ENCODE measurements at places on chromosomes 2 and 18.

DNA sequence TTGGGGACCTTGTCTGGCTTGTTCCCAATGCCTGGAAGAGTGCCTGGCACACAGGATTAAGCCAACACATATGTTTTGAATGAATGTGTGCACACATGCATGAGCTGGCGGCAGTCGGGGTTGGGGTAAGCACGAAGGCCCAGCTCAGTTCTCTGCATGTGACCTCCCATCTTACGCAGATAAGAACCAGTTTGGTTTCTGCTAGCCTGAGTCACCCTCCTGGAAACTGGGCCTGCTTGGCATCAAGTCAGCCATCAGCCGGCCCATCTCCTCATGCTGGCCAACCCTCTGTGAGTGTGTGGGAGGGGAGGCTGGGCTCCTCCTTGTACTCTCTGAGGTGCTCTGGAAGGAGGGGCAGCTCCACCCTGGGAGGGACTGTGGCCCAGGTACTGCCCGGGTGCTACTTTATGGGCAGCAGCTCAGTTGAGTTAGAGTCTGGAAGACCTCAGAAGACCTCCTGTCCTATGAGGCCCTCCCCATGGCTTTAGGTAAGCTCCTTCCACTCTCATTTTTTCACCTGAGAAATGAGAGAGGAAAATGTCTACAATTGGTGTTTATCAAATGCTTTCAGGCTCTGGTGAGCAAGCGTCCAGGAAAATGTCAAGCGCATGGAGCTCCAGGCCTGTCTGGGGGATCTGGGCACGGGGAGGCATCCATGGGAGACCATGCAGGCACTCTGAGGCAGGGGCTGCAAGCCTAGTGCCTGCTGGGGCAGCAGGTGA is 9.7 kb upstream of the IL1RN start:
- no peaks in the 10 kb centered on the region for H3K36me3 ChIP-seq
- no peak overlapping the region for H3K4me3 ChIP-seq
- H3K27ac ChIP-seq = peak overlapping the region; percentile 53
- peak; percentile 93 for DNase-seq
- H3K4me1 ChIP-seq = peaks cover 23% of the 10 kb centered on the region

DNA sequence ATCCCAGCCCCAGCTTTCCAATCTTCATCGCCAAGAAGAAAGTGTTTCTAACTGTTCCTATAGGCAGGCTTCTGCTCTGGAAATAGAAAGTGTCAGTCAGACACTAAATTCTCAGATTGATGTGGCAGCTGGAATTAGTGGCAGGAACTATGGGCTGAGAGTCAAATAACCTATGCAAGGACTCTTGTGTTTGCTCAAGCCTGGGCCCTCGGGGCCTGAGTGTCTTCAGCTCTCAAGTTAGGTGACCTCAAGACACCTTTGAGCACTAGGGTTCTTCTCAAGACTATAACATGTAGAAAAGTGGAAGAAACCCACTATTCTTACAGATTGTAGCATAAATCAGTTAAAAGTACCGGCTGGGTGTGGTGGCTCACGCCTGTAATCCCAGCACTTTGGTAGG is 694.5 kb downstream of the RNF144A start:
- H3K4me1 ChIP-seq = no peaks in the 10 kb centered on the region
- H3K27ac ChIP-seq = no peak overlapping the region
- no peaks in the 10 kb centered on the region for H3K27me3 ChIP-seq
- DNase-seq = no peak
- no peaks in the 10 kb centered on the region for H3K36me3 ChIP-seq

DNA sequence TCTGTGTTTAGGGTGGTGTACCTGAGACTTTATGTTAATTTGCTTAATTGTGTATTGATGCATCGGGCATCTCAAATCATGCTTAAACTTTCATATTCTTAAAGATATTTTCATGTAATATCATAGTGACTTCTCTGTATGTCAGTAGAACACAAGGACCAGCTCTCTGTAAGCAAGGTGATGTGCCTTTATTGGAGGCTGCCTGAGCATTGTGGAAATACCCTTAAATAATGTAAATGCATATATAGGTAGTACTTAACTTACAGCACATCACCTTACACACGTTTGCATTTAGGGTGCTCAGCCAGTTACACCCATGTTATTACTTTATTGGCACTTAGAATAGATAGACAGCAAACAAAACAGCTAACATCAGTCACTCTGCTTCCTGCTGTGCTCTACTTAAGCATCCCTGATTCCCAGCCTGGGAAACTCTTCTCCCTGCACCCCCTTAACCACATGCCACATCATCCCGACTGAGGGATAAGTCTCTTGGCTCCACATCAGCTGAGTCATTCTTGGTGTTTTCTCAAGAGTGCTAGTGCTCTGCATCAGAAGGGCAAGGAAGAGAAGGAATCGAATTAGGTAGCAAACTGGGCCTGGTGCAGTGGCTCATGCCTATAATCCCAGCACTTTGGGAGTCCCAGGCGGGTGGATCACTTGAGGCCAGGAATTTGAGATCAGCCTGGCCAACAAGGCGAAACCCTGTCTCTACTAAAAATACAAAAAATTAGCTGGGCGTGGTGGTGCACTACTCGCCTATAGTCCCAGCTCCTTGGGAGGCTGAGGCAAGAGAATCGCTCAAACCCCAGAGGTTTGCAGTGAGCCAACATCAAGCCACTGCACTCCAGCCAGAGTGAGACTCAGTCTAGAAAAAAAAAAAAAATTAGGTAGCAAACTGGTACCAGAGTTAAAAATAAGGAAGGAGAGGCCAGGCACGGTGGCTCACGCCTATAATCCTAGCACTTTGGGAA is 108.7 kb downstream of the MAP3K20 start:
- no peaks in the 10 kb centered on the region for H3K36me3 ChIP-seq
- peak overlapping the region; percentile 67 for H3K27ac ChIP-seq
- no peaks in the 10 kb centered on the region for H3K27me3 ChIP-seq
- DNase-seq = no peak
- H3K4me3 ChIP-seq = no peak overlapping the region
- peaks cover 6% of the 10 kb centered on the region for H3K4me1 ChIP-seq

DNA sequence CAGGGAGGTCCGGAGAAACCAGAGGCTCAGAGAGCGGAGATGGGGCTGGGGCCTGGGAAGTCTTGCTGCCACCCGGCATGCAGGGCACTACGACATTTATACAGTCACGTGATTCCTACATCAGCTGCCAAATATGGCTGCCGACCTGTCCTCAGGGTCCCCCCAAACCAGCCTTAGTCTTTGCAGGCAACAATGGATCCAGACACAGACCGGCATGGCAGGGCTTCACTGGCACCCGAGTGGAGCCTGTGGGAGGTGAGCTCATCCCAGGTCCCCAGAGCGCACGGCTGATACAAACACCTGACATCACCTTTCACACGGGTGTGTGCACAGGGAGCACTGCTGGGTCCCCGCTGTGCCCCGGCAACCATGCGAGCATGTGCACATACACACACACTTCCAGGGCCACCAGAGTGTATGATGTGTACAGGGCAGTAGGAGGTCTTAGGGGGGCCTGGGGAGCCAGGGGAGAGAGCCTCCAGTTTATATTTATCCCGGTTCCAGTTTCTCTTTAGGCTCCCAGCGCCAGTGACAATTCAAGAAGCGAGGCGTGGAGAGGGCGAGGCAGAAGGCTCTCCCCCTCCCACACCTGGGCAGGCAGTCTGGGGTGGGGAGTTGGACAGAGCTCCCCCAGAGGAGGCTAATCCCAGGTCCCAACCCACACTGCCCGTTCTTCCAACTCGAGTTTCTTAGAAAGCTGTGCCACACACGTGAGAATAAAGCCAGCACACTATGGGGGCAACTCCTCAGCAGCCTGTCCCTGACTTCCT is 2.7 kb downstream of the SEMA4C start:
- peaks cover 41% of the 10 kb centered on the region for H3K36me3 ChIP-seq
- peak overlapping the region; percentile 98 for H3K27ac ChIP-seq
- H3K4me1 ChIP-seq = peaks cover 44% of the 10 kb centered on the region
- H3K27me3 ChIP-seq = no peaks in the 10 kb centered on the region

DNA sequence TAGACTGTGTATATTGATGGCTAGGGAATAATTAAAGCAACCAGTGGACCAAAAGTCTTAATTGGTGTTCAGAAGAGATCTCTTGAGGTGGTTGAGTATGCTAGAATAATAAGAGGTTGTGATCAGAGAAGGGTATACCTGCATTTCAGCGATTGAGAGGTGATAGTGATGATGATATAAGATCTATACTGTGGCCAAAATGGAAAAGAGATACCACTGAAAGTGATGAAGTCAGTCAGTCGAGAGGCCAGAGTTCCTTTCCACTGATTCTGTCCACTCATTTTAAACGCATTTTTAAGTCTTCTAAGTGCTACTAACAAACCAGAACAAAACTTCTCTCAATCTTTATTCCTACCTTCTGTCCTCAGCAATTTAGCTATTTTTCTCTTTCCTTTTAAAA is 32.9 kb downstream of the ACTR3 start:
- H3K36me3 ChIP-seq = peaks cover 33% of the 10 kb centered on the region
- H3K27ac ChIP-seq = no peak overlapping the region
- H3K4me1 ChIP-seq = no peaks in the 10 kb centered on the region
- H3K27me3 ChIP-seq = no peaks in the 10 kb centered on the region

GRCh38 chr2:240947176-240947575 is 41.0 kb downstream of the CROCC2 start:
- no peaks in the 10 kb centered on the region for H3K4me1 ChIP-seq
- H3K27ac ChIP-seq = no peak overlapping the region

DNA sequence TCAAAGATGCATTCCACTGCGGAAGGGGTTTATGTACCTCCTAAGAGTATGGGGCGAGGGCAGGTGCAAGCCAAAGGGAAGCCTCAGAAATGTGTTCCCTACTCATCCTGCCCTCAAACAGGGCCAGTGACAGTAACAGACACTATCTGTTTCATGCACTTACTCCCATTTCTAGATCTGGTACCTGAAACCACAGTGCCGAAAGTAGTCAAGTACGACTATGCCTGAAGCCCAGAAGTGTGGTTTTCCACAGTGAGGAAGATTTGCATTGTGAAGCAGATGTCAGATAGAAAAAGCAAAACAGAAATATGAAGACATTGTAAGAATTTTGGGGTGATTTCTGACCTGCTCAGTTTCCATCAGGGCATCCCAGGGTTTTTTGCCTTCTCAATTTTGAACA is 748.7 kb downstream of the RNF144A start:
- no peak overlapping the region for H3K27ac ChIP-seq
- H3K36me3 ChIP-seq = no peaks in the 10 kb centered on the region
- H3K27me3 ChIP-seq = no peaks in the 10 kb centered on the region
- no peak overlapping the region for H3K4me3 ChIP-seq
- H3K4me1 ChIP-seq = no peaks in the 10 kb centered on the region

DNA sequence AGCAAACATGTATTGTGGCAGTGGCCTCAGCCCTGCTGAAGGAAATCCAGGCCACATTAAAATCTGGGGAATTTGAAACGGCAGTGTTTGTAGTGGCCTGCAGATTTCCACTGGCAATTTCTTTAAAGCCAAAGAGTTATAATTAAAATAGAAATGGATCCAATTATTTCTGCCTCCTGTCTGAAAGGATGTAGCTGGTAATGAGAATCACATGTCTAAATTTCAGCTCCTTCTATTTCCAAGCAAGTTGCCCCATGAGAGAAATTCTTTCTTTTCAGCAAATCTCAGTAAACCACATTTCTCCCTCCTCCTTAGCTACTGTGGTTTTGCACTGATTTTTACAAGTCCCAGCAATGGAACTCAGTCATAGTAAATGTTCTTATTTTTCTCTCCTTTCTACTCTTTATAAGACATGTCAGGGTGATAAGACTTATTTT is 55.4 kb upstream of the ZNF396 start:
- H3K27me3 ChIP-seq = no peaks in the 10 kb centered on the region
- H3K4me3 ChIP-seq = no peak overlapping the region
- no peak for DNase-seq
- H3K36me3 ChIP-seq = no peaks in the 10 kb centered on the region
- H3K27ac ChIP-seq = no peak overlapping the region

GRCh38 chr18:78601349-78601748 is 378.3 kb upstream of the SALL3 start:
- H3K27me3 ChIP-seq = no peaks in the 10 kb centered on the region
- no peak for DNase-seq
- H3K36me3 ChIP-seq = no peaks in the 10 kb centered on the region

- H3K27me3 ChIP-seq = no peaks in the 10 kb centered on the region
- no peak overlapping the region for H3K27ac ChIP-seq
- H3K4me1 ChIP-seq = no peaks in the 10 kb centered on the region
- no peaks in the 10 kb centered on the region for H3K36me3 ChIP-seq
- H3K4me3 ChIP-seq = no peak overlapping the region
- no peak for DNase-seq
These were observed 201.9 kb upstream of the SPRED2 start for GRCh38 chr2:65634304-65634703.

DNA sequence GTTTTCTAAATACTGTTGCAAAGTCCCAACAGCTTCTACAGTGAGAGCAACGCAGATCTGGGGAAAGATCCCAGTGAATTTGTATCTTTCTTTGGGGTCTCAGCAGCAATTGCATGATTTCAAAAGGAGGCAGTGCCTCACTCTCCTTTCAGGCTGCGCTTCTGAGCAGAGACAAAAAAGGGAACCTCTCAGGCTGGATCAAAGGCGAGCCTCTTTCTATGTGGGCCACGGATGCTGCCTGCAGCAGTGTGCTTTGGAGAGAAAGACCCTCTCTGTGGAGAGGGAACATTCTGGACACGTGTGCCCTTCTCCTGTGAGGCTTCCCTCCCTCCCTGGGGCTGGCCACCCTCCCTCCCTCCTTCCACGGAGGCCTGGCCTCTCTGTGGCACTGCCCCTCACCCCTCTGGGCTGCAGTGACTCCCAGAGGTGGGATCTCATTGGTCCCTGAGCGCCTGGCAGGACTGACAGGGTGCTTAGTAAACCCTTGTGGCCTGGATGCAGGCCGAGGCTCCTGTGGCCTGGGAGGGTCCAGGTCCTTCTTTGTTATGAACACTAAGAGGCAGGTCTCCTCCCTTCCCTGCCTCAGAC is 21.6 kb upstream of the PDIA6 start:
- H3K36me3 ChIP-seq = no peaks in the 10 kb centered on the region
- no peak overlapping the region for H3K4me3 ChIP-seq
- H3K27me3 ChIP-seq = no peaks in the 10 kb centered on the region
- no peak overlapping the region for H3K27ac ChIP-seq

DNA sequence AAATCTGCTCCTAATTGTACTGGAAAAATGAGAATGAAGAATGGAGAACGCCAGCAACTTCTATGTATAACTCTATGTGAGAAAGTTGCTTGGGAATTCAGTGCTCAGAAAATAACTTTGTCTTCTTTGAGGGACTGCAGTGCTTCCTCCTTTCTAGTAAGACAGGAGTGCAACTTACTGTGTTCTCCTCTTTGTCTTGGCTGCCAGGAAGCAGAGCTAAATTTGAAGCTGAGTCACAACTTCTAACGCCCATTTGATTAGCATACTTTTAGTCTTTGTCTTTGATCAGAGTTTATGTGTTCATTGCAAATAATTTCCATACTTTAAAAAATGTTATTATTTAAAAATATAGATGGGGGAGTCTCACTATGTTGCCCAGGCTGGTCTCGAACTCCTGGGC is 6.6 kb downstream of the ARHGAP25 start:
- no peak overlapping the region for H3K27ac ChIP-seq
- H3K4me1 ChIP-seq = peaks cover 7% of the 10 kb centered on the region
- no peaks in the 10 kb centered on the region for H3K27me3 ChIP-seq
- no peaks in the 10 kb centered on the region for H3K36me3 ChIP-seq

DNA sequence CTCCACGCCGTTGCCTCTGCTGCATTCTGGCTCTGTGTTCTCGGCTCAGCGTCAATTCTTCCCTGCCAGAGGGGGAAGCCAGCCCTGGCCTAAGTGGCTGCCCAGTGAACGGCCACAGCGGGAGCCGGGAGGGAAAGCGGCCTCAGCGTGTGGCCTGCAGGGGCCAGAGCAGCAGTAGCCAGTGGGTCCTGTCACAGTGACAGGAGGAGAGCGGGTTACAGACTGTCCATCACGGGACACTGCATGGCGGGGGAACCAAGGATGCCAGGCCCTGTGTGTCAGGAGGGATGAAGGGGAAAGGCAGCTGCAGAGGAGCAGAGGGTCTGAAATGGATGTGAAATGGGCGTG is 39.7 kb downstream of the PDIA6 start:
- H3K36me3 ChIP-seq = no peaks in the 10 kb centered on the region
- H3K4me1 ChIP-seq = peaks cover 17% of the 10 kb centered on the region
- H3K27me3 ChIP-seq = no peaks in the 10 kb centered on the region
- no peak for DNase-seq
- H3K27ac ChIP-seq = no peak overlapping the region
